Kasumi-1 (cell line): ENCODE measurements at places on chromosomes 7 and 10.

GRCh38 chr7:40979296-40979695 lies 723.6 kb downstream of the INHBA start:
- DNase-seq: no peak

DNA sequence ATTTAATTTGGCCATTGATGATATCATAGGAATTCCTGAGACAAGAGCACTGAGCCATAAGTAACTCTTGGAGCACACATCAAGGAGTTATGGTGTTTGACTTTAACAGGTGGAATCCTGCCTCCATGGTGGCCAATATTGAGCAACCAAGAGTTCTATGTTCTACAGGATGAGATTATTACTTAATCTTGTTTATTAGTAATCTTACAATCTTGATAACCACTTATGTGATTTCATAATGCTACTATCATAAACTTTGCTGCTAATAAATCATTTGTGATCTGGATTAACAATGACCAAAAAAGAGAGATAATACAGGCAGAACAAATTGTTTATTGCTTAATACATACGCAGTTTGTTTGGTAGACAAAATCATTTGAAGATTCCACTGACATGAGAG lies 27.5 kb upstream of the PDK4 start:
- DNase-seq: no peak

- no peak for DNase-seq
Observed at GRCh38 chr7:78386520-78386919, 587.9 kb downstream of the PHTF2 start.

DNA sequence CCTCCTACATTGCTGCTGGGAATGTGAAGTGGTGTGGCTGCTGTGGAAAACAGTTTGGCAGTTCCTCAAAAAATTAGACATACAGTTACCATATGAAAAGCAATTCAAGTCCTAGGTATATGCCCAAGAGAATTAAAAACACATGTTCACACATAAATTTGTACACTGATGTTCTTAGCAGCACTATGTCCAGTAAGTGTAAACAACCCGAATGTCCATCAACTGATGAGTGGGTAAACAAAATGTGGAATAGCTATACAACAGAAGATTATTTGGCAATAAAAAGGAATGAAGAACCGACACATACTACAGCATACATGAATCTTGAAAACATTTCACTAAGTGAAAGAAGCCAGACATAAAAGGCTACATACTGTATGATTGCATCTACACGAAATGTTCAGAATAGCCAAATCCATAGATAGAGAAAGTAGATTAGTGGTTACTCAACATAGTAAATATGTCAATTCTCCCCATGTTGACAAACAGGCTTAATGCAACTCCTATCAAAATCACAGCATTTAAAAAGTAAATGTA lies 17.2 kb downstream of the CEP41 start:
- DNase-seq: no peak

DNA sequence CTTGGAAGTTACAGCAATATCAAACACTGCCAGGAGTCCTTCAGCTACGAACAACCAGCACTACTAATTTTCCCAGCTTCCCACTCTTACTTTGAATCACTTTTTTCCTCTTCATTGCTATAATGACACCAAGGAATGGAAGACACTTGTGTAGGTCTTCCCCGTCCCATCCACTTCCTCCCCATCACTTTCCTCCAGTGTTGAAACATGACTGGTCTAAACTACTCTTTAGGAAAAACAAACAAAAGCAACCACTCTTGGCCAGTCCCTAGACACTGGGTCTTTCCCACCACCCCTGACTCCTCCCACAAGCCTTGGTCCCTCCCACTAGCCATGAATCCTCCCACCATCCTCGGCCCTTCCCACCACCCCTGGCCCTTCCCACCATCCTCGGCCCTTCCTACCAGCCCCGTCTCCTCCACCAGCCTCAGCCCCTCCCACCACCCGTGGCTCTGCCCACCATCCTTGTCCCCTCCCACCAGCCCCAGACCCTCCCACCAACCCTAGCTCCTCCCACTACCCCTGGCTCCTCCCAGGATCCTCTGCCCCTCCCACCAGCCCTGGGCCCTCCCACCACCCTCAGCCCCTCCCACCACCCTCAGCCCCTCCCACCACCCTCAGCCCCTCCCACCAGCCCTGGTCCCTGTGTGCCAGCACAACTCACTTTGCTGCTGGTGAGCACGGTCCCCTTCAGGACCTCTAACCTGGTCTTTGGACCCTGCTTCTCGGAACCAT lies 68.5 kb downstream of the CXCL12 start:
- DNase-seq: no peak

- no peak for DNase-seq
Observed at GRCh38 chr7:128937647-128938543, at the start of gene IRF5. TSS of gene IRF5 (plus strand) at chr7:128937927. CDS start at chr7:128942082, 4,155 bp downstream.
